ENCODE measurements at places on chromosomes 2 and 18. TPM values are rescaled to one million over a fixed set of nuclear protein-coding genes. Genes with fewer than 3 reads are reported as not detected.

TEKT4 gene
- not detected for total RNA-seq

OR6B2 gene
- total RNA-seq = not detected

ZNF385B gene
- total RNA-seq = not detected

LRP2 gene
- 0.01 TPM for total RNA-seq

KLHL14 gene
- not detected for total RNA-seq

CNGA3 gene
- total RNA-seq = not detected

TSPYL6 gene
- not detected for total RNA-seq

ITGB6 gene
- total RNA-seq = 1.3 TPM

GAREM1 gene
- 3.3 TPM for total RNA-seq

SLC38A11 gene
- total RNA-seq = not detected

MBOAT2 gene
- 31.9 TPM for total RNA-seq

GPR45 gene
- not detected for total RNA-seq

GRB14 gene
- total RNA-seq = 6.5 TPM

CPLX4 gene
- not detected for total RNA-seq

SEC11C gene
- total RNA-seq = 53.9 TPM

FAM117B gene
- total RNA-seq = 1.9 TPM

CENPA gene
- total RNA-seq = 57.9 TPM

ASB18 gene
- total RNA-seq = not detected

LIMS4 gene
- total RNA-seq = 0.29 TPM

CHAC2 gene
- total RNA-seq = 14.6 TPM

ATOH8 gene
- total RNA-seq = 5.3 TPM

ERFE gene
- 7.6 TPM for total RNA-seq

RSAD2 gene
- total RNA-seq = 0.89 TPM

FBXO36 gene
- total RNA-seq = 1.4 TPM

KHK gene
- total RNA-seq = 10.7 TPM

FBXO15 gene
- total RNA-seq = 0.72 TPM

AQP12A gene
- not detected for total RNA-seq

IL36G gene
- not detected for total RNA-seq

IL1RL1 gene
- total RNA-seq = 0.67 TPM

SLC30A3 gene
- total RNA-seq = 3.8 TPM

POTEI gene
- not detected for total RNA-seq

ANKRD29 gene
- 9.7 TPM for total RNA-seq

CCDC85A gene
- 0.20 TPM for total RNA-seq

KCNF1 gene
- 21.8 TPM for total RNA-seq

TMEM247 gene
- not detected for total RNA-seq

MTX2 gene
- 43.5 TPM for total RNA-seq

STARD6 gene
- not detected for total RNA-seq

CFAP65 gene
- total RNA-seq = 0.15 TPM

ABCG8 gene
- total RNA-seq = not detected

SP9 gene
- total RNA-seq = 3.2 TPM

BCL11A gene
- total RNA-seq = 0.20 TPM

AMMECR1L gene
- total RNA-seq = 20.2 TPM

GALNT14 gene
- 48.4 TPM for total RNA-seq

PAX8 gene
- total RNA-seq = 0.80 TPM

TLX2 gene
- total RNA-seq = 0.44 TPM

DNAJC5G gene
- not detected for total RNA-seq

SETBP1 gene
- total RNA-seq = 0.51 TPM

FAM124B gene
- not detected for total RNA-seq

Data from A549 treated with CORT108297 at 1 μM for 4 hours (cell line).